Aortic smooth muscle cell (primary cell): ENCODE measurements at places on chromosomes 11 and 22. TPM values are rescaled to one million over a fixed set of nuclear protein-coding genes. Genes with fewer than 3 reads are reported as not detected.

Gene TRIM48
- total RNA-seq: not detected in 2 replicates

Gene SLC17A6
- total RNA-seq: not detected in 2 replicates

Gene KDM4E
- not detected in 2 replicates for total RNA-seq

Gene B4GALNT4
- under 0.01 and 0.06 TPM in 2 replicates for total RNA-seq

Gene APOA5
- under 0.01 TPM in 1 of 2 replicates, not detected in the other for total RNA-seq

Gene LINC01488
- not detected in 2 replicates for total RNA-seq

Gene SLC5A4
- 0.13 and 0.31 TPM in 2 replicates for total RNA-seq

Gene COMMD9
- total RNA-seq: 18.9 and 28.5 TPM in 2 replicates

Gene FAM227A
- 1.1 and 1.8 TPM in 2 replicates for total RNA-seq

Gene SLC16A8
- total RNA-seq: 0.26 and 0.37 TPM in 2 replicates

Gene NXPE1
- total RNA-seq: not detected in 2 replicates

Gene CECR2
- total RNA-seq: under 0.01 TPM in 2 replicates

Gene MMP27
- total RNA-seq: not detected in 2 replicates

Gene HBE1
- total RNA-seq: not detected in 2 replicates

Gene PGA3
- 0.25 and 0.79 TPM in 2 replicates for total RNA-seq

Gene ACTN3
- total RNA-seq: 0.06 TPM in 1 of 2 replicates, not detected in the other

Gene RTN4RL2
- total RNA-seq: not detected in 2 replicates

Gene MAPK8IP2
- 0.12 and 0.13 TPM in 2 replicates for total RNA-seq

Gene MMP11
- total RNA-seq: 4.6 and 5.2 TPM in 2 replicates

Gene MMP13
- total RNA-seq: not detected in 2 replicates

Gene PAX6
- total RNA-seq: 0.26 and 0.56 TPM in 2 replicates

Gene SCGB1D2
- not detected in 2 replicates for total RNA-seq

Gene LAMTOR1
- 68.2 and 81.2 TPM in 2 replicates for total RNA-seq

Gene TMEM135
- 22.7 and 34.1 TPM in 2 replicates for total RNA-seq

Gene SLC7A4
- not detected in 2 replicates for total RNA-seq

Gene APLNR
- total RNA-seq: 0.19 and 0.66 TPM in 2 replicates

Gene SMC1B
- 0.13 TPM in 1 of 2 replicates, not detected in the other for total RNA-seq

Gene SORL1
- 0.66 and 2.0 TPM in 2 replicates for total RNA-seq

Gene RBM4B
- 25.1 and 28.4 TPM in 2 replicates for total RNA-seq

Gene UPK3A
- total RNA-seq: not detected in 2 replicates

Gene TEX54
- total RNA-seq: not detected in 2 replicates

Gene SLCO2B1
- 0.06 and 0.13 TPM in 2 replicates for total RNA-seq

Gene GAB4
- not detected in 2 replicates for total RNA-seq

Gene TRIM6
- total RNA-seq: 2.9 and 3.9 TPM in 2 replicates

Gene EHF
- total RNA-seq: 0.06 and 0.53 TPM in 2 replicates

Gene PRDX5
- total RNA-seq: 260 and 296 TPM in 2 replicates

Gene MIOX
- not detected in 2 replicates for total RNA-seq

Gene DDTL
- total RNA-seq: 0.62 and 0.92 TPM in 2 replicates

Gene IL18
- total RNA-seq: 0.12 TPM in 1 of 2 replicates, not detected in the other

Gene BTG4
- total RNA-seq: not detected in 2 replicates

Gene EFCAB6
- total RNA-seq: 2.4 and 2.5 TPM in 2 replicates

Gene LBHD1
- total RNA-seq: 2.4 and 2.8 TPM in 2 replicates

Gene TSGA10IP
- 0.13 TPM in 1 of 2 replicates, not detected in the other for total RNA-seq

Gene GPHA2
- total RNA-seq: not detected in 2 replicates

Gene HORMAD2
- not detected in 2 replicates for total RNA-seq

Gene KCNJ11
- total RNA-seq: not detected in 2 replicates

Gene SCUBE2
- total RNA-seq: 1.5 and 5.5 TPM in 2 replicates

Gene OR4D5
- total RNA-seq: not detected in 2 replicates

Gene P2RY2
- 1.2 and 1.6 TPM in 2 replicates for total RNA-seq

Gene CARD18
- total RNA-seq: not detected in 2 replicates

Gene SAA1
- total RNA-seq: not detected in 2 replicates

Gene SCGB2A2
- total RNA-seq: not detected in 2 replicates

Gene RIC3
- total RNA-seq: not detected in 2 replicates

Gene TSPAN32
- 0.25 and 0.26 TPM in 2 replicates for total RNA-seq

Gene SERGEF
- 34.4 and 37.9 TPM in 2 replicates for total RNA-seq

Gene SLC5A1
- total RNA-seq: not detected in 2 replicates

Gene RTL10
- total RNA-seq: 10.6 and 11.9 TPM in 2 replicates

Gene TPCN2
- total RNA-seq: 10.0 and 10.9 TPM in 2 replicates
